Bone marrow (tissue), 2 donors: ENCODE measurements at places on chromosomes 4 and X.

GRCh38 chrX:153537526-153538295 is 20.3 kb downstream of the ATP2B3 start:
- no peak for DNase-seq

DNA sequence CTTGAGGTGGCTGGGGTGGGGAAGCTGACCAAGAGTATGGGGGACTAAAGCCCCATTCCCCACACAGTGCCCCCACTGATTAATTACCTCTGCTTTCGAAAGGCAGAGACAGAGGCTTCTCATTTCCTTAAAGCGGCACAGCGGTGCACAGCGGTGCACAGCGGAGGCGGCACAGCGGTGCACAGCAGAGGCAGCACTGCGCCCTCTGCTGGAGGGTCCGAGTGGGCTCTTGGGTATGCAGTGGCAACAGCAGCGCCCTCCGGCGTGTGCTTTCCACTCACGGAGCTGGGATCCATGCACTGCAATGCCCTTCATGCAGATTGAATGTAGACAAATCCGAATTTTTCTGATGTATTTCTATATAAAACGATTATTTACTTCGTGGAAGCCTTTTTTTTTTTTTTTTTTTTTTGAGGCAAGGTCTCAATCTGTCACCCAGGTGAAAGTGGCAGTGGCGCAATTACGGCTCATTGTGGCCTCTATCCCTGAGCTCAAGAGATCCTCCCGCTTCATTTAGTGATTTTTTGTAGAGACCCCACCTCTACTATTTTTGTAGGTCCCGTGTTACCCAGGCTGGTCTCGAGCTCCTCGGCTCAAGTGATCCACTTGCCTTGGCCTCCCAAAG is 19.7 kb upstream of the PRPS2 start:
- peak; percentile 2 for DNase-seq

DNA sequence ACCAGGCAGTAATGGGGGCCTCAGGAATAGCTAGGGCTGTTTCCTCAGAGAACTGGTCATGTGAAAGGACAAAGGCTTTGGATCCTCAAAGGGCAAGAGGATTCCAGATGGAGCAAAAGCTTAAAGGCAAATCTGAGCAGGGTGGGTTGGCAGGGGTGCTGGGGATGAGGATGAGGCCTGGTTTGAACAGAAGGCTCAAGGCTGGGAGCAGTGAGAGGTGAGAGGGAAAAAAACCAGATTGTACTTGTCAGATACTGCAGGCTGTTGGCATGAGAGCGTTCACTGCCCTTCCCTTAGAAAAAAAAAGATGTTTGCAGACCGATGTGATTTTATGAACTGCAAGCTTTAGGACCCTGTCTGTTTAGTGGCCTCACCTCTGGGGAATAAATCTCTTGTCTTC is 75.3 kb upstream of the PLAC1 start:
- no peak for DNase-seq

GRCh38 chr4:23061431-23061830 is 368.7 kb downstream of the GBA3 start:
- DNase-seq, result no peak

DNA sequence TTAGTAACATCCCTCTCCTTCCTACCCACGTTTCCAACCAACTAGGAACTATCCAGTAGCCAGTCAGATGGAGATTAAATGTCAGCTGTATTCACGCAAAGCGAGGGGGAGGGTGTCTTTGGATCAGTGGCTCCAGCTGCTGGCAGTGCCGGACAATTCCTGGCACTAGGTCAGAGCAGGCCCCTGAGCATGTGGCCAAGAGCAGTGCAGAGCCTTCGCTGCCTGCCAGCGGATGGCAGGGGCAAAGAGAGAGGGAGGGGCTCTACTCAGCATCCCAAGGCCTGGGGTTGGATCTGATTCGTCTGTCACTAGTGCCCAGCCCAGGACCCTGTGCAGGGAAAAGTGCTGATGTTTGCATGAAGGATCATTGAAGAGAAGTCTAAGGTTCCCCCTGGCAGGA is 28.7 kb upstream of the JAKMIP1 start:
- DNase-seq, result no peak

- no peak for DNase-seq
Measured at GRCh38 chr4:23368081-23368697, 521.7 kb downstream of the PPARGC1A start.

DNA sequence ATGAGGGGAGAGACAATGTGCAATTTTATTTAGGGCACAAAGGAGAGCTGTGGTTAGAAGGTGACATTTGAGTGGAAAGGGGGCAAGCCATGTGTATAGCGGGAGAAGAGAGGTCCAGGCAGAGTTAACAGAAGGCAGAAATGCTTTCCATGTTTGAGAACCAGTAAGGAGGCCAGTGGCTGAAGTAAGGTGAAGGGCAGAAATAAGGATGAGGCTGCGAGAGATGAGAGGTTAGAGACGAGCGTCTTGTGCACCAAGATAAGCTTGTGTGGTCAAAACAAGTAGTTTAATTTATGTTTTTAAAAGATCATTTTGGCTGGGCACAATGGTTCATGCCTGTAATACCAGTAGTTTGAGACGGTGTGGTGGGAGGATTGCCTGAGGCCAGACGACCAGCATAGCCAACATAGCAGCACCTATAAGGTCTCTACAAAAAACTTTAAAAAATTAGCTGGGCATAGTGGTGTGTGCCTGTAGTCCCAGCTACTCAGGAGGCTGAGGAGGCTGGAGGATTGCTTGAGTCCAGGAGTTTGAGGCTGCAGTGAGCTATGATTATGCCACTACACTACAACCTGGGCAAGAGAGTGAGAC is 8.5 kb downstream of the HTT start:
- DNase-seq, result no peak

DNA sequence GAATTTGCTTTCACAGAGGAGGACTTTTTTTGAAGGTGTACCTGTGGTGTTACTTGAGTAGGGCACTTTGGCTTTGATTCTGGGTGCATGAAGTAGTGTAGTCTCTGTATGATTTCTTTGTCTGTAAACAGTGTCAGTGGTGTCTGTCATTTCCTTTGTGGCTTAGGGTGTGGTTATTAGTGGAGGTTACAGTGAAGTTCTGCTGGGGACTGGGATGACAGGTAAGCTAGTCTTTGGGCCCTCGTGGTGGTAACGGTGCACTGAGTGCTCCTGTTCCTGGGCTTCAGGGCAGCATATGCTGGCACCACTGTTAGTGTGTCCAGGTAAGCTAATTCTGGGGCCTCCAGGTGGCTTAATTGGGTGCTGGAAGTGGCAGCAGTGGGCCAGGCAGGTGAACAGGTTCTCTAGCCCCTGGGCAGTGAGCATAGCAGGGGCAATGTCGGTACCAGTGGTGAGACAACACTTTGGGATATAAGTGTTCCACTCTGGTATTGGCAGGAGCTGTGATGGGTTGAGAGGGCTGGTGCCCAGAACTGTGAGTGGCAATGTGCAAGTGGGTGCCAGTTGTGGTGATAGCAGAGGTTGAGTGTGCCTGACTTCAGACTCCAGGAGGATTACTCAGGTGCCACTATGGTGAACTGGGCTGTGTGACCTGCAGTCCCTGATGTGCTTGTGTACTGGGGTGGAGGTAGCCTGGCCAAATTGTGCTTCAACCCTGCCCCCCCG is 26.0 kb upstream of the VSIG1 start:
- DNase-seq, result no peak

DNA sequence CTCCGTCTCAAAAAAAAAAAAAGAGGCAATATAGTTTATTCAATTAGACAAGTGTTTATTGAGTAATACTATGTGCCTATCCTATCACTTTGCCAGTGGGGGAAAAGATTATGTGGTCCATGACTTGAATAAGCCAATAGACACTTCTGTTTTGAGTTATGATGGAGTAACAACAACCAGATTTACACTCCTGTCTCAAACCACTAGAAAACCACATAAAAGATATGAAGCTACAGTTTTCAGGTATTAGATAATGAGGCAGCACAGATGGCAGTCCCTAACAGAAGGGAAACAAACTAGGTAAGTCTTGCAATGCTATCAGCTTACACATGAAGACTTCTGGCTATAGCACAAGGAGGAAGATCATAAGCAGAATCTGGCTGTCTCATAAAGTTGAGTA is 22.5 kb downstream of the NFXL1 start:
- DNase-seq, result no peak

- DNase-seq, result no peak
Measured at GRCh38 chr4:33959519-33959918, 2284.8 kb downstream of the ARAP2 start.

- no peak for DNase-seq
Measured at GRCh38 chrX:41382714-41383645, 49.0 kb downstream of the DDX3X start.

DNA sequence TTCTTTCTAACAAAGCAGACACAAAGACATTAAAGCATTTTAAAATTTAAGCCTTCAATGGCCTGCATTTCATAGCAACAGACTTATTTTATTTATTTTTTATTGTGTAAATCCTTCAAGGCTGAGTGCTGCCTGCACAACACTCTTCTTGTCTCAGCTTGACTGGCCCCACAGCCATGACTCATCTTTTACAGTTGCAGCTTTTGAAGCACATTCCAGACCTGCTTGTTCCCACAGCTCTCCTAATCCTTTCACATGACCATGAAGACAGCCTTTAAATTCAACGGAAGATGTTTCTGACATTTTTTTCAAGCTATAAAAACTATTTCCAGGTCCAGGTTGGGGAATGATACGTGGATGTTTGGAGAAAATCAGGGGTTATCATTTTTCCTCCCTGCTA is 276.9 kb upstream of the TACR3 start:
- DNase-seq, result no peak

- DNase-seq, result no peak
Measured at GRCh38 chr4:31187979-31188378, 467.8 kb downstream of the PCDH7 start.

DNA sequence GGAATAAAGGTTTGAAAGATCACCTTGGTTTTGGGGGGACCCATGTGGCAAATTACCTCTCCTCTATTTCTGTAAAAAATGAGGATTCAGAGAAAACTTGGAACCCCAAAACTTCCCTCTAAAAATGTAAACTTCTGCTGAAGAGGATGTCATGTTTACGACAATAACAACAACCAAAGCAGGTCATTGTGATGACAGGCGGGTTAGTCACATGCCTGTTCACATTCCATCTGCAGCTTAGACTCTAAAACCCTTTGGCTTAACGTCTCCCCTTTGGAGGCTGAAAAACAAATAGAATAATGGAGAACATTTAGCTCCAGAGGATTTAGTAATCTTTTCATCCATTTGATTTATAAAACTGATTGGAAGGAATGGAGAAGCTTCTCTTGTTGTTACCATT is 75.0 kb upstream of the FAM9C start:
- no peak for DNase-seq

- no peak for DNase-seq
Measured at GRCh38 chr4:80803337-80803736, 227.2 kb upstream of the BMP3 start.

DNA sequence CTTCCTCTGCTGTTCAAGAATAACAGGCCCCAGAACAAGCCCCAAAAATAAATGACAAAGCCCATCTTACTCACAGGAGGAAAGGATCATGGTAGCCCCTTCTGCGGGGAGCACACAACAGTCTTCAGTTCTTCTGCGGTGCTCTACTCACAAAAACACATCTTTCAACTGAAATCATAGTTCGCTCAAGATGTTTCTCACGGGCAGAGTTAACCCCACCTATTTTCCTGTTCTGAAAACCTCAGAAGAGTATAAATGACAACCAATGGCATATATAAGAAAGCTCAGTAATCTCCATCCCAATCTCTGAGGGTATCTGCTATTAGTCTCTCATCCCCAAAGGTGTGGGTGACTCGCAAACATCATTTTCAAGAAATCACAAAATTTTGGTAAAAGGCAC is at the start of gene TXK:
Gene TXK, minus strand, starts transcription at position 170 of the 400 bp plus-strand sequence. Its CDS starts 80 bp downstream, at position 90.
- DNase-seq, result no peak

DNA sequence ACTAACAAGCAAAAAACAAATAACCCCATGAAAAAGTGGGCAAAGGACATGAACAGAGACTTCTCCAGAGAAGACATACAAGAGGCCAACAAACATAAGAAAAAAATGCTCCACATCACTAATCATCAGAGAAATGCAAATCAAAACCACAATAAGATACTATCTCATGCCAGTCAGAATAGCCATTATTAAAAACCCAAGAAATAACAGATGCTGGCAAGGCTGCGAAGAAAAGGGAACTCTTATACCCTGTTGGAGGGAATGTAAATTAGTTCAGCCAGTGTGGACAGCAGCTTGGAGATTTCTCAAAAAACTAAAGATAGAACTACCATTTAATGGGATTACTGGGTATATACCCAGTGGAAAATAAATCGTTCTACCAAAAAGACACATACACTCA is 79.6 kb downstream of the MAPK10 start:
- DNase-seq, result no peak

- no peak for DNase-seq
Measured at GRCh38 chrX:96474741-96475125, 209.9 kb upstream of the DIAPH2 start.

DNA sequence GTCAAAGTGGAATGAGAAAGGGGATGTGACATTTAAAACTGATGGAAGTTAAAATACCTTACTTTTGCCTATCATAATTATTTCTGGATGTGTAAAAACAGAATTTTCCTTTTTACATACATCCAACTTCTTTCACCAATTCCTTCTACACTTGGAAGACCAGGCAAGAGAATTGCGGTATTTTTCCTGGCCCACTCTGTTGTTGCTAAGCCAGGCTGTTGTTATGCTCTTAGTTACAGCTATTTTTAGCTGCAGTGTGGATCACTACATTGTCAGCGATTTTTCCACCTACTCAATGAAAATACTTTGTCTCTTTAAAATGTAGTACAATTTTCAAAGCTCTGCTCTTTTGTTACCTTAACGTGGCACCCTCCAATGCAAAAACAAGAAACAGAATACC is 43.4 kb downstream of the NKX6-1 start:
- no peak for DNase-seq

DNA sequence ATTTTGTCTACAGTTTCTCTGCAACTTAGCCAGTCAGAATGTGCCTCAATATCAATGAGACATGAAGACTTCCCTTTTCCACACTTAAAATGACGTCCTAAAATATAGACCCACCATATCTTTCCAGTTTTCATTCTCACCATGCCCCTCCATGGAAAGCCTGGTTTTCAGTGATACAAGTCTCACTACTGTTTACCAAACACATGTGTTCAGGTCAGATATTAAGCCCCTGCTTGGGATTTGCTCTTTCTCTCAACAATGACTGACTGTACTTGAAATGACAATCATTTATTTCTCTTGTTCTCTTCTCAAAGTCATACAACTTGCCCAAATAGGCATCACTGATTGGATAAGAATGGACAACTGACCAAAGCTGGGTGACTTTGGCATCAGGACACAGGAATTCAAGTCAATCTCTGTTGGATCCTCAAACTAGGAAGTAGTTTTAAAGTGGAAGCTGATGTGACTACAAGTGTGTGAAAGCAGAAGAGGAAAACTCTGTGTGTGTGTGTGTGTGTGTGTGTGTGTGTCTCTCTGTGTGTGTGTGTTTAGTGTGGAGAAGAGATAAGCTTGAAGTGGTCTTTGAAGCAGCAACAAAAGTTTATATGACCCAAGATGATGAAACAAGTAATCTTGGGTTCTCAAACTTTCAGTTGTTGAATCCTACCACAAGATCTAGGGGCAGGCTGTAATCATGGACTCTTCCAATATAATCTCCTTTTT is 217.4 kb upstream of the FGF13 start:
- no peak for DNase-seq
